ENCODE measurements at places on chromosomes 1 and 21. TPM values are rescaled to one million over a fixed set of nuclear protein-coding genes. Genes with fewer than 3 reads are reported as not detected.

The IVL gene
- not detected for total RNA-seq

The BGLAP gene
- 0.71 TPM for total RNA-seq

The SLC44A5 gene
- total RNA-seq = 0.87 TPM

The TNFRSF4 gene
- total RNA-seq = 1.8 TPM

The OLIG2 gene
- total RNA-seq = not detected

The TTC39A gene
- 28.8 TPM for total RNA-seq

The RNU1-2 gene
- total RNA-seq = 2,349 TPM

The CACNA1E gene
- 0.42 TPM for total RNA-seq

The ECM1 gene
- 17.2 TPM for total RNA-seq

The IFNGR2 gene
- 50.0 TPM for total RNA-seq

The L1TD1 gene
- not detected for total RNA-seq

The COX20 gene
- total RNA-seq = 61.3 TPM

The FCN3 gene
- 2.4 TPM for total RNA-seq

The LPAR3 gene
- 18.9 TPM for total RNA-seq

The EPHA8 gene
- total RNA-seq = 0.12 TPM

The LGALS8 gene
- 90.9 TPM for total RNA-seq

The CD52 gene
- total RNA-seq = not detected

The NDUFS2 gene
- 218 TPM for total RNA-seq

The CLCNKA gene
- 0.54 TPM for total RNA-seq

The DYRK3 gene
- total RNA-seq = 21.7 TPM

The QSOX1 gene
- 62.3 TPM for total RNA-seq

The RUNX1 gene
- 6.4 TPM for total RNA-seq

The BLACAT1 gene
- not detected for total RNA-seq

The ALG14 gene
- total RNA-seq = 3.2 TPM

The TEX38 gene
- total RNA-seq = not detected

The SMIM11 gene
- total RNA-seq = 6.9 TPM

All from heart left ventricle (tissue), 16 donors.